Left colon (tissue), 2 donors: ENCODE measurements at places on chromosomes 5 and 9. TPM values are rescaled to one million over a fixed set of nuclear protein-coding genes. Genes with fewer than 3 reads are reported as not detected.
A peak's percentile ranks its signal among the peaks of the same experiment; 100 is the strongest.

Gene TAF1L
- total RNA-seq, result not detected

- no peak for DNase-seq
Measured at GRCh38 chr5:9523090-9523823, 22.6 kb downstream of the SEMA5A start.

Gene ADAMTS2
- 2.6 TPM for total RNA-seq

GRCh38 chr5:44536650-44537260 lies 147.5 kb upstream of the FGF10 start:
- DNase-seq, result peak; percentile 4

GRCh38 chr5:23893561-23893960 lies 386.2 kb downstream of the PRDM9 start:
- DNase-seq, result no peak

GRCh38 chr9:70510157-70510770 lies 95.8 kb upstream of the KLF9 start:
- DNase-seq, result no peak

DNA sequence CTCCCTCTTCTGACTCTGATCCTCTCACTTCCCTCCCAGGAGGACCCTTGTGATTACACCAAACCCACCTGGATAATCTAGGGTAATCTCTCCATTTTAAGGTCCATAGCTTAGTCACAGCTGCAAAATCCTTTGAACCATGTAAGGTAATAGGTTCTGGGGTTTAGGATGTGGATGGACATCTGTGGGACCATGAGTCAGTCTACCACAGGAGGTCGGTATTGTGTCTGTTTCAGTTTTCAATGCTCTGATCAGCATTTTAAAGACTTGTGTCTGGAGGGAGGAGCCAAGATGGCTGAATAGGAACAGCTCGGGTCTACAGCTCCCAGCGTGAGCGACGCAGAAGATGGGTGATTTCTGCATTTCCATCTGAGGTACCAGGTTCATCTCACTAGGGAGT lies 112.6 kb downstream of the CAVIN4 start:
- DNase-seq, result no peak

DNA sequence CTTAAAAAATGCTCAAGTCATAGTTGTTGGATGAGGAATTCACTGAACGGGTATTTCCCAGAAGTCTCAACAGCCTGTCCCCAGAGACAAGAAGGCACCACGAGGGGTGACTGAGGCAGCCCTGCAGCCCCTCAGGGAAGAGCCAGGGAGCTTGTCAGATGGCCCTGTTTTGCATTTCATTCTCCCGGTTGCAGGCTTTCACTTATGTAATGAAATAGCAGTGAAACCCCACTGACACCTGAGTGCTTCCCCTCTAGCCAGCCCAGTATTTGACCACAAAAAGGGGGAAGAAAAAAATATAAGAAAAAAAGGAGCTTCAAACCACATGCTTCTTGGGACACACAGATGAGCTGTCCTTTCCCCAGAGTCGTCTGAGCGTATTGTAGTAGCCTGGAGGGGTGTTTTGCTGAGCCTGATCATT lies 75.3 kb upstream of the IL12B start:
- DNase-seq, result no peak

Gene PCAT7
- 1.9 TPM for total RNA-seq

Gene JADE2
- 38.9 TPM for total RNA-seq

Gene ELOVL7
- total RNA-seq, result 30.0 TPM

DNA sequence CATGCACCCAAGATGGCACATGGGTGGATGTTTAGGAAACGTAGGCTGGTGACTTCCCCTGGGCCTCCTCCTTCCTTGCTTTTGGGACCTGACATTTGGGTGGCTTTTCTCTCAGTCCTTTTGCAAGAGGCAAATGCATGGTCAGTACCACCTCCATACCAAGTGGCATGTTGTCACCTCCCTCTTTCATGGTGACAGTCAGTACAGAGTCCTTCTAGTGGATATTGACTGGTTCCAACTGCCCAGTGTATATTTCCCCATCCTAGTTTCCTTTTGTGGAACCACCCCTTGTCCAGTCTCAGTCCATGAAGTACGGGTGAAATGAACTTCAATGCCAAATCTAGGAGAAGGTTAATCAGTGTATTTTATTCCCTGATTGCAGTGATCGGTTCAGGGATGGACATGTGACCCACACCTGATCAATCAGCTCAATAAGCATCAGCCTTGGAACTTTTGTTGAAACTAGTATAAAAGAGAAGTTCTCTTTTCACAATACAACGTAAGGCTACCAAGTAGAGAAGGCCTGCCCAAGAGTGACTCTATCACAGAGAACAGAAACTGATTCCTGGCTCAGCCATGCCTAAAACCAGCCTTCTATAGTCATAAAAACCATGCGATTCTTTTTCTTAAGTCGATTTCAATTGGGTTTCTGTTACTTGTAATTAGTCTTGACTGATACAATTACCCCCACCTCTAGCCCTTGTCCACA lies 143.4 kb upstream of the KLF9 start:
- no peak for DNase-seq

Gene DMRTA1
- 0.64 TPM for total RNA-seq

DNA sequence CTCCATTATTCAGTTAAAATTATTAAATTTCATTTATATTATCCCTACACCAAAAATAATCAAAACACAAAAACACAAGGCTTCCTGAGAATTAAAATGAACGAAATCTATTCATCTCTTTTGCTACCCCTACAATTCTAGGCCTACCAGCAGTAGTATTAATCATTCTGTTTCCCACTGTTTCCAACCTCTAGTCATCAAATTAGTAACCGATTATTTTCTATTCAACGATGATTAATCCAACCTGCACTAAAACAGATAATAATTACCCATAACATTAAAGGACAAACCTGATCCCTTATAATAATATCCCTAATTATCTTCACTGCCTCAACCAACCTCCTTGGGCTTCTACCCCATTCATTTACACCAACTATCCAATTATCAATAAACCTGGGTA lies 86.0 kb downstream of the INSL6 start:
- DNase-seq, result no peak

- no peak for DNase-seq
Measured at GRCh38 chr9:33153001-33153400, 14.1 kb downstream of the B4GALT1 start.

GRCh38 chr5:154044581-154044980 lies 5.8 kb downstream of the MFAP3 start:
- no peak for DNase-seq

Gene FOXD4L4
- 0.17 TPM for total RNA-seq

Gene CDHR2
- 93.4 TPM for total RNA-seq

DNA sequence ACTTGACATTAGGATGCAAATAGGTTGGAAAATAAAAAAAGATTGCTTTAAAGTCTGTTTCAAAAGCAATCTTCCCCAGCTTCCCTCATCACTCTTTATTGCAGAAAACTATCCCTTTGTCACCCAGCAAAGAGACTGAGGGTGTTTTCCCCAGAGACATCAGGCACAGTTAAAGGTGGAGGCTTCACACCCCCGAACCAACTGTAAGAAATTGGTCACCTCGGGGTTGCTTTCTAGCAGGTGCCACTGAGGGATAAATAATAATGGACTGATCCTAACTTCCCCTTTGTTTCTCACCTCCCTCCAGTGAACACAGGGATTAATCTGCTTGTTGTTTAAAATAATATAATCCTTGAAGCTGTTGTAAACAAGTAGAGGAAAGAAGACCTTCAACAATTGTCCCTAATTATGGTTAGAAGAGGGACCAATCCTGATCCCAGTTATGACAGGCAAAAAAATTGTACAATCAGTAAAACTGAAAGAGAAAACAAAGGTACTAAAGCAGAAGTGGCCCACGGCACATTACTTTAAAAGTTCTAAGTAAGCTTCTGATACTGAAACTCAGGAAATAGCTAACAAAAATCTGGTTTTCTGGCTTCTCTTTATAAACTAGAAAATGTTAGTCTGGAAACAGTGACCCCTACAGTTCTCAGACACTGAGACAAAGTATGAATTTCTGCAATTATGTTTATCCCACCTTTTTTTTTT lies 6.6 kb upstream of the PCSK1 start:
- no peak for DNase-seq

DNA sequence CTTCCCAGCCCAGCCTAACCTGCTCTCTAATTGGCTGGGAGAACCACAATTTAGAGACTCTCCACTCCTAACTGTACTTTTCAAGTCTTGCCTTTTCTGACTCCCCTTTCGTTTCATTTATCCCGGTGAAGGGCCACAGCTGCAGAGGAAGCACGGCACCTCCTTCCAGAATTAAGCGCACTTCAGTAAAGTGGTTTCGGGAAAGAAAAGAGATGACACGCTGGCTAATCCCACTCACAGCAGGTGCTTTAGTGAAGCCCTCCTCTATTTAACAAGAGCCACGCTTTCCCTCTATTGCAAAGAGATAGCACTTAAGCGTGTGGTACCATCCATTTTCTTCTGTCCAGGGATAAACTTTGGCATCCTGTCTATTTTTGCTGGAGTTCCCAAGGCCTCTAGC lies 4.8 kb downstream of the DNAH5 start:
- no peak for DNase-seq

DNA sequence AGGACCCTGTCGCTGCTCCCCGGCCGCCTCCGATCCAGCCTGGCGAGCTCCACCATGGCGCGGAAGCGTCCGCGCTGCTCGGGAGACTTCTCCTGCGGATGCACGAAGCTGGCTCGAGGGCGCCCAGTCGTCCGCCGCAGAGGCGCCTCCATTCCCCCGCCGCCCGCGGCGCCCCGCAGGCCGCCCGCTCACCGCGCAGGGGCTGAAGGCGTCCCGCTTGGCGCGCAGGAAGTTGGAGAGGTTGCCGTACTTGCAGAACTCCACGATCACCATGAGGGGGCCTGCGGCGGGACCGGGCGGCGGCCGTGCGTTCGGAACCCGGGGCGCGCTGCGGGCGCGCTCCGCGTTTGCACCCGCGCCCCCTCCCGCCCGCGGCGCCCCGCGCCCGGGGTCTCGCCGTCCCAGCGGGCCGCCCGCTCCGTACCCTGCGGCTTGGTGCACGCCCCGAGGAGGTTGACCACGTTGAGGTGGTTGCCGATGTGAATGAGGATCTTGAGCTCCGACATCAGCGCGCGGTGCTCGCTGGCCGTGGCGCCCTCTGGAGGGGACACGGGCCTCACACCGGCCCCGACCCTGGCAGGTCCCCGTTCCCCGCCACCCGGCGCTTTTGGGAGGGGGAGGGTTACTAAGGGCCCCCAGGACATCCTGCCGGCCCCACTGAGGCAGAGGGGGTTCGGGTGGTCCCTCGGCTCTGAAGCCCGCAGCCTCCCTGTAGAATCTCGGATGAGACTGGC lies 27.7 kb upstream of the SCGB3A1 start:
- DNase-seq, result no peak

DNA sequence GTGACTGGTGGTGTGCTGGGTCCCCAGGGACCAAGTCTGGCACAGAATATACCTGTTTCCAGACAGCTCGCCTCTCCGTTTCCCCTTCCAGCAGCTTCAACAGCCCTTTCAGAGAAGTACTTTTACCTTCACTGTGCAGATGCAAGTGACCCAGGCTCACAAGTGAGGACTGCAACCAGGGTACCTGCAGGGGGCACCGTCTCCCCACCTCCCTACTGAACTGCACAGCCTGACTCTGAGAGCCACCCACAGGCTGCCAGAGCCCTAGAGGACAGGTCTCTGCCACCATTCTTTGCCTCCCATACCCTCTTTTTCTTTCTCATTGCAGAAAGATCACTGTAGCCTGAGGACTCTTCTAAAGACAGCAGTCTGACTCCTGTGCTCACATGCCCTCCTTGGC lies 15.4 kb downstream of the IL9 start:
- DNase-seq, result no peak

Gene CNTNAP3B
- total RNA-seq, result 4.4 TPM

DNA sequence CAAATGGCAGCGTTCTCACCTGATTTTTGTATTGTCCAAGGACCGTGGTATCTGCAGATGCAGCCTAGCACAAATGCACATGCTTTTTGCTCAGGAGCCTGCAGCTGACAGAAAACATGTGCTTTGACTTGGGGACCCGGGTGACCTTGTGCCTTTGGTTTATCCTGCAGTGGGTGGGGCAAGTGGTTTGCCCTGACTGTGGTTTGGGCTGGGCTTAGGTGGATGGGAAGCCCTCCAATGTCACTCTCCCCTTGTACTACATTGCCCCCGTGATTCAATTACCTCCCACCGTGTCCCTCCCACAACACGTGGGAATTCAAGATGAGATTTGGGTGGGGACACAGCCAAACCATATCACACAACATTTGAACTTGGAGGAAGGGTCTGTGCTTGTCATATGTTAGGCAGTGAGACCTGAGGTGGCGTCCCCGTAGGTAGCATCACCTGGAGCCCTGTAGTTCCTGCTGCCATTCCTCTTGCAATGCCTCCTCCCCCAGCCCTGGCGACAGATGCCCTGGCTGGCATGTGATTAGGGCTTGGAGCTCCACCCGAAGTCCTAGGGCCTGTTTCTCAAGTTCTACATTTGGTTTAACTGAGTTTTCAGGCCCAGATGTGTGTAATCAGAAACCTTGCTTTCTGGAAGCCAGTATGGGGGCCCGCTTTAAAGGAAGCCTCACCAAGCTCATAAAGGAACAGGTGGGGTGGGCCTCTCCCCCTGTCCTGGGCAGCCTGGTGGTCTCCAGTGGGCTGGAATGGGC lies 2.1 kb downstream of the ANKRD33B start:
- peak; percentile 15 for DNase-seq

DNA sequence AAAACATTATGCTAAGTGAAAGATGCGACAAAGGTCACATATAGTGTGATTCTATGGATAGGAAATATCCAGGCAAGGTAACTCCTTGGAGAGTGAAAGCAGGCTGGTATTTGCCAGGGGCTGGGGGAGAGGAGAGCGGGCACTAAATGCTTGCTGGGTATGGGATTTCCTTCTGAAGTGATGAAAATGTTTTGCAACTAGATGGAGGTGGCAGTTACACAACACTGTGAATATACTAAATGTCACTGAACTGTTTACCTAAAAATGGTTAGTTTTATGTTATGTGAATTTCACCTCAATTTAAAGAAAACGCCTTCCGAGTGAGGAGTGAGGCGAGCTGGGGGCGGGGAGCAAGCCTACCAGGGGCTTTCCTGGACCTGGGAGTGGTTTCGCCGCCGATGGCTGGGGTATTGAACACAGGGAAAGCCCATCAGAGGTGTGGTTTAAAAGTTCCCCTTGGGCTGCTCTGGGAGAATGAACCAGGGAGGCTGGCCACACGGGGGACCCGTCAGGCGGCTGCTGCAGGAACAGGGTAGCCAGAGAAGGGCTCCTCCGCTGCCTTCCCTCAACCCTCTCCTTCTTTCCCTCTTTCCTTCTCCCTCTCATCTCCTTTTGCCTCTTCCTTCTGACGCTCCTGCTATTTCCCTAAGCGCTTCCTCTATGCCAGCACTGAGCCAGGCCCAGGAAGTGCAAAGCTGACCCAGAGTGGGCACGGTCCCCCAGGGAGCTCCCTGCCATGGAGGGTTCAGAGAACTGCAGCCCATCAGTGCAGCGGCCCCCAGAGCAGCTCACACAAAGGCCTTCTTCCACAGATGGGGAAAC lies 4.9 kb downstream of the AKNA start:
- no peak for DNase-seq

GRCh38 chr5:8961956-8962355 lies 583.9 kb downstream of the SEMA5A start:
- no peak for DNase-seq

- no peak for DNase-seq
Measured at GRCh38 chr5:170937914-170938313, 76.1 kb downstream of the RANBP17 start.

DNA sequence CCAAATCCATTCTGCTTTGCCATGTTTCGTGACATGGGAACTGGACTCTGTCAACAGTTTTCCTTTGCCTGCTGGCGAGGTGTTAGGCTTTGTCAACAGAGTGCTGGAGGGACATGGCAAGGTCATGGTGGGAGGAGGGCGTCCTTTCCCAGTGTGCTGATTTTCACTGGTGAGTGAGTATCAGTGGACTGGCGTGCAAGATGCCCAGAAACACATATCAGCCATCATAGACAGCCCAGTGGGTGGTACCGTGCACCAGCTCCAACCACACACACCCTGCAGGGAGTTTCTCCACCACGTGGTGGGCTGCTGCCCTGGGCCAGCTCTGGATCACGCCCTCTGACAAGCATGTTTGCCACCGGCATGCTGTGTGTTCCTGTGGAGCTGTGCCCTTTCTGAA lies 50.0 kb upstream of the ABL1 start:
- no peak for DNase-seq

Gene MZB1
- total RNA-seq, result 36.9 TPM
